NCI-H2171 (cell line): ENCODE measurements at places on chromosomes 2 and 18.

DNA sequence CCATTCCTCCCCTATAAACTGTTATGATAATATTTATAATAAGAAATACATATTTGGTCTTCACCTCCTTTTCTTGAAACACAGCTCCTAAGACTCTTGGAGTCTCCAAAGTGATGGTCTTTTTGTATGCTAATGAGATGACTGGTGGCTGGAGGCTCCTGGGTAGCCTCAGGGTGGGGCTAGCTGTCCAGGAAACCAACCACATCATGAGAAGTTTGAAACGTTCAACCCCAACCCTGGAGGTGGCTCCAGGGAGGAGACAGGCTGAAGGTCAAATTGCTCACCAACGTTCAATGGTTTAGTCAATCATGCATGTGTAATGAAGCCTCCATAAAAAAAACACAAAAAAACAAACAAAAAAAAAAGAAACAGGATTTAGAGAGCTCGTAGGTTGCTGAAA, 298.7 kb upstream of the MGAT5 start:
- DNase-seq: no peak

DNA sequence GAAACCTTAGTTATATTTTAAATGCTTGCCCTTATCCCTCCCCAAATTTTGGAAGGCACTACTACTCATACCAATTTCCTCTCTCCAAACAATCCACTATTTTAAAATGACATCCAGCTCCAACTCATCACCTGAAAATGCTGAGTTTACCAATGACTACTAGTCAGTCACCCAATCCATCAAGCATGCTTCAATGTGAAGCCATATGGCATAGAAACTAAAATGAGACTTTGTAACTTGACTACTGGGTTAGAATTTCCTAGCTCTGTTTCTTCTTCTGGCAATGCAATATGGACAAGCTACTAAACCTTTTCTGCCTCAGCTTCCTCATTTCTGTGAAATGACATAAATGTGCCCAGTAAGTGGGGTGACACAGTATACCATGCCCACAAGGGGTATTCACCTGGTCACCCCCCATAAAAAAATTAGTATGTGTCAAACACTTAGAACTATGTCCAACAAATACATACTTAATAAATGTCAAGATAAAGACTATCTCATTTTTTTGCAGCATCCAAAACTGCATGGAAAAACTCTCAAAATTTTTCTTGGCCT, 10.0 kb upstream of the STPG4 start:
- DNase-seq: peak; percentile 3

DNA sequence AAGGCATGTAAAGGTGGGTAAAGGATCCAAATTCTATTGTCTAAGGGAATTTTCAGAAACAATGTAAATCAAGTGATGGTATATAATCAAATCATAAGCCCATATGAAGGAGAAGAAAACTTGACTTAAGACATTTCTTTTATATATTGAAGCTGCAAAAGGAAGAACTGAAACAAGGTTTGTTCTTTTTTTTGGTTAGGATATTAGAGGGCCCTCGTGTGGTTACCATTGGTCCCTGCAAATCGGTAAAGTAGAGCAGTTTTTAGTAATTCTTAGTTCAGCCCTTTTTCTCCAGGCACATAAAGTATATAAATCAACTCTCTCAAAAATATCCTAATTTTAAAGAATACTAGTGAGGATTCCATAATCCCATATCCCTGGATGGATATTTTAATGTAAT, 105.6 kb upstream of the STK17B start:
- no peak for DNase-seq

- DNase-seq: no peak
Observed at GRCh38 chr18:10416065-10416464, 38.4 kb upstream of the APCDD1 start.

DNA sequence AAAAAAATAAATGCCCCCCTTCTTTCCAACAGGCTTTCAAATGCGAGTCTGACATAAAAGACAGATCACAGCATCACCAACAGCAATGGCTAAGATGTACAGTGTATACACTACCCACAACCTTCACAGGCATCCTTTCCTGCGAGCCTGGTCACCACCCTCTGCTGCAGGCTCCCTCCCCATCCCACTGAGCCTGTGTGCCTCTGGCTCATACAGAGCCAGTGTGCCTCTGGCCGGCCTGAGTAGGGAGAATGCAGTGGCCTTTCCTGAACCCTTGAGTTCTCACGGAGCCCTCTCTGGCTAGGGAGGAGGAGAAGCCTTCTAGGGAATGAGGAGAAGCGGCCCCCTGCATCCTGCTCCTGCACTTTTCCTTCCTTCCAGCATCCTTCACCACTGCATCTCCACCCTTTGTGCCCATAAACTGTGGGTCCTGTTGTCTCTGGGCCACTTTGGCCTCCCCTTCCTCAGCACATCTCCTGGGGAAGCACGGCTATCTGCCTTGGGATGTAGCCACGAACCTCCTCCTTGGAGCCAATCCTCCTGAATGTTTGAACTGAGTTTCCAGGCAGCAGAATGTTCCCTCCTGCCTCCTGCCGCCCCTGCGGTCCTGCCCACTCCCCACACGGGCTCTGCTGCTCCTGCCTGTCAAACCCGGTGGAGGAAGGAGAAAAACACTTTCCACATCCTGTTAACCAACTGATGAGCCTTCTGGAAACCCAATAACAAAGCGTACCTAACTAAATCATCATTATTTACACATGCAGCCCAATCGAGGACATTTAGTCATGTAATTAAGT, 22.5 kb downstream of the GYPC start:
- no peak for DNase-seq

DNA sequence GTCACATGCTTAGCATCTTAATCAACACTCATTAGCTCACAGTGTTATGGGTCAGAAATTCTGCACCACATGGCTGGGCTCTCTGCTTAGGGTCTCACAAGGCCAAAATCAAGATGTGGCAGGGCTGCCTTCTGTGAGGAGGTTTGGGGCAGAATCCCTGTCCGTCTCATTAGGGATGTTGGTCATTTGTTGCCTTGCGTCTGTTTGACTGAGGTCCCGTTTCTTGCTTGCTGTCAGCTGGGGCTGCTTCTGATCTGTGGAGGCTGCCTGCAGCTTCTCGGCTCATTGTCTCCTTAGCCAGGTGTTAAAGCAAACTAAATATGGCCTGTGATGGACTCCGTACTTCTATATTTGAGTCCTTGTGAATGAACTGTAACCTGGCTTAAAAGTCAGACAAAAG, 146.5 kb downstream of the NDUFA10 start:
- no peak for DNase-seq

DNA sequence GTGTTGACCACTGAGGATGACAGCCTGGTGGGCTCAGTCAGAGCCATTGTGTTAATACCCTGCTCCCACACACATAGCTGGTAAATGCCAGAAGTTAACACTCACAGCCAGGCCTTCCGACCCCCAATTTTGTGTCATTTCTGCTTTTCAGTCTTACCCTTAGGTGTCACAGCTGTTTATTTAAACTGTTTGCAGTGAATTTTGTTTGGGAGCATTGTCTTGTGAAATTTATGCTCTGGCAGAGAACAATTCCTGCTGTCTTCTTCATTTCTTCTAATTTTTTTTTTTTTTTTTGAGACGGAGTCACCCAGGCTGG, 8.2 kb downstream of the LPIN1 start:
- DNase-seq: no peak

GRCh38 chr18:62610701-62611411, 88.0 kb downstream of the ZCCHC2 start:
- DNase-seq: peak; percentile 71

- peak; percentile 26 for DNase-seq
Observed at GRCh38 chr2:45014016-45014702, 4.9 kb upstream of the SIX2 start.

DNA sequence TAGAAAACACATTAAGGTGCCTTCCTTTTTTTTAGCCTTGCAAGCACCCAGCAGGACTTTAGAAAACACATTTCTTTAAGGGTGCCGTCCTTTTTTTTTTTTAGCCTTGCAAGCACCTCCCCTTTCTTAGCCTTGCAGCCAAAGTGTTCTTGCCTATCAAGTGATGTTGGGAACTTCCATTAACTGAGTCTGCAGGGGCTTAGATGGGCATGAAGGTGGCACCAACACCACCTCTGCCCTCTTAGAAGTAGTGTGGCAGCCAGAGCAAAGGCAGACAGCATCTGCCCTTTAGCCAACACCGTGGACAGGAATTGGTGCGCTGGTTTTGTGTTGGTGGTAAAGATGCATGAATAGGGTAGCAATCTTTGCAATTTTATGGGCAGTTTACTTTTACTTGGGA, 211.6 kb upstream of the SP5 start:
- DNase-seq: no peak

DNA sequence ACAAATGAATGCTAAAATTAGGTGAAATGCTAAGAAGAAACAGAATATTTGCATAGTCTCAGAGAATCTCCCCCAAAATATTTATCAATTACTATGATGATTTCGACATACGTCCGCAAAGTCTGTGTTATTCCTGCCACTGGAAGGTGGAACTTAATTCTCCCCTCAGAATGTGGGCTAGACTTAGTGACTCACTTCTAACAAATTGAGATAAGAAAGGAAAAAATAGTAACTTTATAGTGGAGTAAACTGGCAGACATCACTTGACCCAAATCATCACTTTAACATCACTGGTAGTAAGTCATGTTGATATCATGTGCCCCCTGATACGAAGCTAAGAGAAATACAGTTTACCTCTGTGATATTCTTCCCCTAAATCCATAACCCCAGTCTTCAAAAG, 23.5 kb downstream of the HADHB start:
- DNase-seq: no peak

GRCh38 chr2:148167241-148167766, 146.4 kb downstream of the MBD5 start:
- DNase-seq: no peak

GRCh38 chr2:23503682-23504081, 118.7 kb downstream of the KLHL29 start:
- DNase-seq: no peak

DNA sequence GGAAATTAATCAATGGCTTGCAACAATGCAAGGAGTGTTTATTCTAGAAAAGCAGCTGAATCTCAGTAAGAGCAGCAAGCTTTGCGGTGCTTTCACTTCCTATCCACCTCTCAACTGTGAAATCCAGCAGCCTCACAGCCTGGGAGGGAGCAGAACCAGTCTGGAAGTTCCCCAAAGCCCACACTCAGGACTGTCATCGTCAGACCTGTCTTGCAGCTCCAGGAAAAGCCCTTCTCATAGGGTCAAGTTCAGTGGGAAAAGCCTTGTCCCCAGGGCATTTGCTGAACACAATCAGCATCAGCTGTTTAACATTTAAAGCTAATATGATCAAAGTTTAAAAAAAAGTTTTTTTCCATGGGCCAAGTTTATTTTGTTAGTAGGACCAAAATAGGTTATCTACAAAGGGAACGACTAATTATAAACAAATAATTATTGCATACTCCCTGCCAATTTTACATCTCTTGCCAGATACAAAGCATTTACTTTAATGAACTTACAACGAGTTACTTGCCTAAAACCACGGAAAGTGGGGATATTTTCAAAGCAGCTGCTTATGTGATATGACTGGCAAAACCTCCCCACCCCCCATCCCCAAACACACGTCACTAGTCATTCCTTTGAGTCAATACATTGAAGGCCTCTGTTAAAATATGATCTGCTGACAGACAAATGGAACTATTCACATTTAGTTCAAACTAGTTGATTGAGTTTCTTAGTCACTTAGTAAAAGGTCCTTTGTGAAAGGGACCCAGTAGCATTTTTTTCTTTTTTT, 36.8 kb downstream of the PARD6G start:
- DNase-seq: no peak

DNA sequence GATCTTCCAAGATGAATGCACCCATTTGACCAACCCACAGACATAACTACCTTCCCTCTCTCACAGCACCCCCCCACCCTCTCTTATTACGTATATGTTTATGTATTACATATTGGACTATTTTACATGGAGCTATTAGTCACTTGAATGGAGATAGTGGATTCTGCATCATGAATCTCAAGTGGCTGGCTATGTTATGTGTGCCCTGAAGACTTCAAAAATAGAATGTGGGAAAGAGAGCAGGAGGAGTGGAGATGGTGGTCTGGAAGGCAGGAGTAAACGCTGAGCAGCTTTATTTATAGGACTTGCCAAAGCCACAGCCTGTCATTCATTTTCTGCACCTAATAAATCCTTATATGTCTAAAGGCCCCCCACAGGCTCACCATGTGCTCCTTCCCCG, 4.9 kb downstream of the ANTXR1 start:
- no peak for DNase-seq

DNA sequence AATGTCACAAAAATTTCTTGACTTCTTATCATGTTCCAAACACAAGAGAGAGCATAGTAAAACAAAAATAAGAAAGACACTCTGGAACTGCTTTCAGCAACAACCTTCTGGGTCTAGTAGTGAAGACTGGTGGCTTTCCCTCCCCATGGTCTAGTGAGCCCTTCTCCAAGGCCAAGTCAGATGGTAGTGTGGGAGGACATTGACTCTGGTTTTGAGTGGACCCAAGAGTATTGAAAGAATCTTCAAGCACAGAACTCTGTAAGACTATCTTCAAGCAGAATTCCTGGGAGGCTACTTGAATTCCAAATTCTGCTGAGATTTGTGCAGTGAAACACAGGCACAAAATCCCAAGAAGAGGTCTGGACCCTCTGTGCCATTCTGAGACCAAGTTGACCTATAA, 21.1 kb downstream of the ANTXR1 start:
- DNase-seq: no peak

DNA sequence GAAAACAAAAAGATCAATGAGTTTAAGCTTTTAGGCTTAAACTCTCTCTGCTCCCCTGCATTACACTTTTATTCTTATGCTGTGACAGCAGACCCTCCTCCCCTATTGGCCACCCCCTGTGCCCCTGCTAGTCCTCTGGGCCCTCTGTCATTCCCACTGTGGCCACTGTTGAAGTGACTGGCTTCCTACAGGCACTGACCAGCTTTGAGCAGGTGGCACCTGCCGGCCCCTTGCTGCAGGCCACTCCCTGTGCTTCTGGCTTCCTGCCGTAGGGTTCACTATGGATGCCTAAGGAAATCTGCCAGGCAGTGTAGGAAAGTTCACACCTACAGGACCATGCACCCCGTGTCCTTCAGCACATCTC, 156.5 kb upstream of the L3MBTL4 start:
- DNase-seq: no peak

DNA sequence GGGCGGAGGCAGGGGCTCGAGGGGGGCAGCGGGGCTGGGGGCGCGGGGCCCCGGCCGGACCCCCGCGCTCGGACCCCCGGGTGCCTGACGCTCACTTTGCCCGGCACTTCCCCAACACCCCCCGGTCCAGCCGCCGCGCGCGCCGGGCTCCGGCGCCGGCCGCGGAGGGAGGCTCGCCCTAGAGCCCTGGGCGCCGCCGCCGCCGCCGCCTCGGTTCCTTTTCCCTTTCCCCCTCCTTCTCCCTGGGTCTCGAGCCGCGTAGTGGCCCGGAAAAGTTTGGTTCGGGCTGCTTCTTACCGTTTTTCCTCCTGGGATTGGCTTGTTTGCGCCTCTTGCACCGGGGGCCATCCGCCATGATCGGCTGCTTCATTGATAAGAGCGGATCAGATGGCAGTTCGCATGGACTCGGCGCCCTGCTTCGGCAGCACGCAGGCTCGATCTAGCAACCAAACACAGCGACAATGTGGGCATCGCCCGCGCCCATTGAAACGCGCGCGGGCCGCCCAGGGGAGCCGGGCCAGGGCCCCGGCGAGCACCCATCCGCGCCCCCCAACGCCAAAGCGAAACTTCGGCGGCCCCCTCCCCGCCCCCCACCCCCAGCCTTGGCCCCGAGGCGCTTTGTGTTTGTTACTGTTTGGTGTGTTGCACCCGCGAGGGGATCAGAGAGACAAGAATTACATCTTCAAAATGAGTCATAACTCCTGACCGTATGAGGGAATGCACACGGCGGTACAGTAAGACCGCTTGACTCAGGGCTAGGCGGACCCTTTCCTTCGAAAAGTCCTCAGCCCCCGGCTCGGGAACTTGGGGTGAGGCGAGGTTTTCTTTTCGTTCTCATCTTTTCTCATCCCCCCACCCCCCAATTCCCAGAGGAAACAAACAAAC, 2.7 kb downstream of the ZEB2 start:
- peak; percentile 71 for DNase-seq

GRCh38 chr2:101770726-101771125, 73.2 kb downstream of the MAP4K4 start:
- peak; percentile 16 for DNase-seq
